ENCODE measurements at places on chromosomes 3 and 15.

GRCh38 chr3:140942221-140943104 lies 827 bp downstream of the SLC25A36 start:
- DNase-seq, result peak; percentile 85

- no peak for DNase-seq
These were observed 136.8 kb downstream of the SNRPN start for GRCh38 chr15:25091421-25092158.

DNA sequence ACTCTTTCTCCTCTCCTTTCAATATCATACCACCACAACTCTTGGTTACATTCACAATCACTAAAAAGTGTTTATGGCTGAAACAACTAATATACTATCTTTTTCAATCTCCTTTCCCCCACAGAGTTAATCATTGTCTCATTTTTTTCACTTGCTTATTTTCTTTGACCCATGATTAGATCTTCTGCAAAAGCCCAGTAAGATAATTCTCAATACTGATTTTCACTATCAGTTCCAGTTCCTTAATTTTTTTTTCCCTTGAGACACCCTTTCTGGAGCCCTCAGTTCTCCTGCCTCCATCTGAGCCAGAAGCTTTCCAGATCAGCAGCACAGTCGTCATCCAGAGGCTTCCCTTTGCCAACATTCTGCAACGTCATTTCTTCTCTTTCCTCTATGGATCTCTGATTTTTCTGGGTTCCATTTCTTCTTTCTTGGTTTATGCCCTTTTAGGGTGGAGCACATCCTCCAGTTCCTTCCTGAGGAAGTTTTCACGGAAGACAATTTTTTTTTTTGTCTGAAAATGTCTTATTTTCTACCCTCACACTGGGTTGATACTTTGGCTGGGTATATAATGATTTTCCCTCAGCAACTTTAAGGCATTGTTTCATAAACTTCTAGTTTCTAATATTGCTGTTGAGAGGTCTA lies 88.7 kb upstream of the C15orf39 start:
- DNase-seq, result peak; percentile 63

DNA sequence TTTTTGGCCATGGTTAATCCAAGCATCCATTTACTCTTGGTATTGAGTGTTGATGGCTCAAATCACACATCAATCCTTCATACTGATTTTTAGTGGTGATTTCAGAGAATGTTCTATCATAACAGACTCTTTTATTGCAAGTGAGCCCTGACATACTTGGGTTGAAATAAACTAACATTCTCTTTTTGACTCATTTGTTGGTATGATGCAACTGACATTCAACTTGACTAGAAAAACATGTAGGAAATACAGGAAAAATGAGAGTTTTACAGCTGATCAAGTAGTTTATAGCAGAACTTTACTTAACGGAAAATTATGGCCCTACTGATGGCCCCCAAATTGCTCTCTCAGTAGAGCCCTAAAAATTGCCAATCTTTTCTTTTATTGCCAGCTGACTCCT lies 173.9 kb upstream of the CD96 start:
- DNase-seq, result no peak

DNA sequence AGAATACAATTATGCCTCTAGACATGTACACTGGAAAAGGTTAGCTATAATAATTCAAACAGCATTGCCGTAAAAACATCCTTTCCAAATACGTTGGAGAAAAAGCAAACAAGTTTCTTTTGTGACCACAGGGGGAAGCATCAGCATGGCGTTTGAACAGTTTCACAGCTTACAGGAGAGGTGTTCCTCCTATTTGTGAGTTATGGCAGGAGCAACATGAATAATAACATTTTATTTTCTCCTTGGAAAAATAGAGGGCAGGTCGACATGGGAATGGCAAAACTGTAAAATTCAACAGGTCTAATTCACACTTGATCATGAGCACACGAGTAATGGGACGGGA lies 39.7 kb upstream of the GADL1 start:
- DNase-seq, result peak; percentile 80

- DNase-seq, result no peak
These were observed 8.0 kb upstream of the SEMA3B start for GRCh38 chr3:50260942-50261441.

GRCh38 chr3:136682740-136683312 lies 69.4 kb downstream of the STAG1 start:
- no peak for DNase-seq

DNA sequence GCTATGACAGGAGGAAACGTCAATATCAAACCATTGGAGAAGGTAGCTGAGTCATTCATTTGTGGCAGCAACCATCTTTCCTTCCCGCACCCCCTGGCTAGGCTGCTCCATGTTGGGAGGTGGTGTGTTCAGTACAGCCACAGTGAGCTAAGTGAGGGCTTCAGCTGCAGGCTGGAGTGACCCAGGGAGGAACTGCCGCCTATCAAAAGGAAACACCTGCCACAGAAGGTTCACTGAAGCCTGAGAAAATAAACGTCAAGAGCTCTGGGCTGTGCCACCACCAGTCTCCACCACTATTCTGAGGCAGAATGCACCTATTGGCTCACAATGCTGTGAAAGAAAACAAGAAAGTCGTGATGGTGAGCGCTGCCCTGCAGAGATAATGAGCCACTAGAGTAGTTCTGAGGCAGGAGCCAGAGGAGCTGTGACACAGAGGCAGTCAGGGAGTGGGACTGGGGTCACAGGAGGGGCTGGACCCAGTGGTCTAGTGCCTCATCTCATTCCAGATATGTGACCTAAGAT lies 34.8 kb upstream of the CD47 start:
- peak; percentile 25 for DNase-seq

DNA sequence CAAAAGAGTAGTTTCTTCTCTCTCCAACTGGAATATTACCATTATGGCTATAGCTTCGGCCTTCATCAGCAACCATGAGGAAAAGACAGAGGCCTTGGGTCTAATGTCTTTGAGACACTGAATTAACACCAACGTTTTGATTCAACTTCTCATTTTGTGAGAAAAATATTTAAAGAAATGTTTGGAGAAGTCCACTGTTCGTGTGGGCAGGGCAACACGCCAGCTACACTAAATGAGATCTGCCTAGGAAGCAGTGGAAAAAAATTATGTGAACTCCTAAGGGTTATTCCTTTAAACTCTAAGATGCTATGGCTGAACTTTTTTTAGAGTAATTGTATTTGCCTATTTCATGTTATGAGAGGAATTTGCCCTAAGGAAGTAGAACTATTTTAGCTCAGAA lies 41.8 kb downstream of the NCEH1 start:
- DNase-seq, result no peak

GRCh38 chr3:125002414-125003368 lies 53.1 kb downstream of the HEG1 start:
- DNase-seq, result no peak

- DNase-seq, result no peak
These were observed 241.9 kb downstream of the IL20RB start for GRCh38 chr3:137199678-137200077.
